Renal cortical epithelial cell (primary cell): ENCODE measurements at places on chromosomes 4 and X. TPM values are rescaled to one million over a fixed set of nuclear protein-coding genes. Genes with fewer than 3 reads are reported as not detected.

SHROOM4 gene
- 4.9 and 12.7 TPM in 2 replicates for total RNA-seq

FAM184B gene
- not detected in 2 replicates for total RNA-seq

USP26 gene
- not detected in 2 replicates for total RNA-seq

CCSER1 gene
- 2.4 and 5.7 TPM in 2 replicates for total RNA-seq

STOX2 gene
- 4.5 and 16.4 TPM in 2 replicates for total RNA-seq
